ENCODE measurements at places on chromosomes 1 and 21. TPM values are rescaled to one million over a fixed set of nuclear protein-coding genes. Genes with fewer than 3 reads are reported as not detected.

The SPATA1 gene
- 1.3 TPM for total RNA-seq

The GBP4 gene
- 13.4 TPM for total RNA-seq

The ELAPOR1 gene
- total RNA-seq, result 6.3 TPM

The LYPD8 gene
- total RNA-seq, result not detected

The SLC9C2 gene
- 0.35 TPM for total RNA-seq

The GPR37L1 gene
- total RNA-seq, result 0.09 TPM

The GPX7 gene
- total RNA-seq, result 12.6 TPM

The KCNK1 gene
- total RNA-seq, result 13.5 TPM

The SPRR2E gene
- not detected for total RNA-seq

The ELF3 gene
- 77.6 TPM for total RNA-seq

The OR10J1 gene
- total RNA-seq, result not detected

The GJA5 gene
- total RNA-seq, result 68.2 TPM

DNA sequence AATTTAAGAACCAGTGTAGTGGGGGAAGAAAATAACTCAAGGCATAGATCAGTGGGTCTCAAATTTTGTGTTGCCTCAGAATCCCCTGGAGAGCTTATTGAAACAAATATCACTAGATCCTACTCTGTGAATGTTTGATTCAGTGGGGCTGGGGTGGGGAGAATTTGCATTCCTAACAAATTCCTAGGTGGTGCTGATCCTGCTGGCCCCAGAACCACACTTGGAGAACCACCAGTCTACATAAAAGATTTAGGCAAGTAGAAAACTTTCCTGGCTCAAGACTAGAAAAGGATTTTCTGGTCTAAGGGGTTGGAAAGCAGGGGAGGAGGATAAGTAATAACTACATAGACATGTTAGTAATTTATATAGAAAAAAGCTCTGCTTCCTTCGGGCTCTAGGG lies 34.1 kb upstream of the C1orf21 start:
- DNase-seq, result no peak

DNA sequence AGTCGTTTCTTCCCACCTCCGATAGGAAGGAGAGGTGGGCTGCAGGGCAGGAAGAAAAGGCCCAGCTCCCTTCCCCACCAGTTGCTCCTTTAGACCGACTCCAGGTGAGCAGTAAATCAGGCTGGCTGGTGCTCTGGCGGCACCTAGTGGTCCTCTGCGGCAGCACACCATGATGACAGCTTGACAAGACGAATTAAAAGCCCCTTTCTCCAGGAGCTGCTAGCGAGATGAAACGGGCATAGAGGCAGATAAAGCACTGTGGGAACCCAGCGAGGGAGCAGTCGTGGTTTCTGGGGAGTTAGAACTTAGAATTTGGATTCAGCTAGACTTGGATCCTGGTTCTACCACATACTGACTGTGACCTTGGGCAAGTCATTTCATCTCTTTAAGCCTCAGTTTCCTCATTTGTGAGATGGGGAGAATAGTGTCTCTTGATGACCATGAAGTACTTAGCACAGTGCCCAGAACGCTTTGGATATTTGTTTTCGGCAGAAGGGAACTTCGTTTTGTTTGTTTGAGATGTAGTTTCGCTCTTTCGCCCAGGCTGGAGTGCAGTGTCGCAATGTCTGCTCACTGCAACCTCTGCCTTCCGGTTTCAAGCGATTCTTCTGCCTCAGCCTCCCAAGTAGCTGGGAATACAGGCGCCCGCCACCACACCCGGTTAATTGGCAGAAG lies 21.8 kb upstream of the COL9A2 start:
- DNase-seq, result peak; percentile 92

DNA sequence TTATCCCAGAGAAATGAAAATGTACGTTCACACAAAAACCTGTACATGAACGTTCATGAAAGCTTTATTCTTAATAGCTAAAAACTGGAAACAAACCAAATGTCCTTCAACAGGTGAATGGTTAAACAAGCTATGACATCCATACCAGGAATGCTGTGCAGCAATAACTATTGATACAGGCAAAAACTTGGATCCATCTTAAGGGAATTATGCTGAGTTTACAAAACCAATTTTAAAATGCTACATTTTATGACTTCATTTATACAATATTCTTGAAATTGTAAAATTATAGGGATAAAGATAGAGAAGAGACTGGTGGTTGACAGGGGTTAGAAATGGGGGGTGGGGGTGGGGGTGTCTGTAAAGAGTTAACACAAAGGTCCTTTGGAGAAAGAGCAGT lies 280.3 kb downstream of the TGFB2 start:
- DNase-seq, result no peak

DNA sequence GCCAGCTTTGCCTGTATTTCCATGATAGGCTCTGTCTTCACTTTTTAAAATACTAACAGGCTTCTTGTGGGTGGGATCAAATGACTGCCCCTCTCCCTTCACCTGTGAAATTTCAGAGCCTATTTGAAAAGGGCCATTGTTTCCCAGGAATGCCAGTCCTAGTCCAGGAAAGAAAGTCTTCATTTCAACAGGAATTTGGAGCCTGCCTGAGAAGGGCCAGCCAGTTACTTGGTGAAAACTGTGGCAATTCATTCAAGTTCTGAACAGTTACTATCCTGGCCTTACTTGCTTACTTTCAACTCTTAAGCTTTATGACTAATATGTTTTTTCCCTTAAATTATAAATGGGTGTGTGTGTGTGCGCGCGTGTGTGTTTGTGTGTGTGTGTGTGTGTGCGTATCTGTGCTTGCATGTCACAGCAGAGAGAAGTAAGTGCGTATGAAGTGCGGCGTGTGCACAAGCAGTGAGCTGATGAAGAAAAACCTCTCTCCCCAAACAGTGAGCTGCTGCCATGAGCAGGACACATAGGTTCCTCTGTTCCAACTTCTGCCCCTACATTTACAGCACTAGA lies 67.5 kb upstream of the RNPC3 start:
- DNase-seq, result no peak

GRCh38 chr1:107680579-107680985 lies 284.4 kb downstream of the VAV3 start:
- no peak for DNase-seq

GRCh38 chr1:207752456-207752998 lies 673 bp downstream of the CD46 start:
- DNase-seq, result no peak

GRCh38 chr1:13828454-13829151 lies 128.6 kb downstream of the PRDM2 start:
- DNase-seq, result peak; percentile 75

GRCh38 chr1:21903638-21904453 lies 33.3 kb downstream of the HSPG2 start:
- DNase-seq, result no peak

- no peak for DNase-seq
Observed at GRCh38 chr1:170530972-170531757, 801 bp upstream of the GORAB start.

DNA sequence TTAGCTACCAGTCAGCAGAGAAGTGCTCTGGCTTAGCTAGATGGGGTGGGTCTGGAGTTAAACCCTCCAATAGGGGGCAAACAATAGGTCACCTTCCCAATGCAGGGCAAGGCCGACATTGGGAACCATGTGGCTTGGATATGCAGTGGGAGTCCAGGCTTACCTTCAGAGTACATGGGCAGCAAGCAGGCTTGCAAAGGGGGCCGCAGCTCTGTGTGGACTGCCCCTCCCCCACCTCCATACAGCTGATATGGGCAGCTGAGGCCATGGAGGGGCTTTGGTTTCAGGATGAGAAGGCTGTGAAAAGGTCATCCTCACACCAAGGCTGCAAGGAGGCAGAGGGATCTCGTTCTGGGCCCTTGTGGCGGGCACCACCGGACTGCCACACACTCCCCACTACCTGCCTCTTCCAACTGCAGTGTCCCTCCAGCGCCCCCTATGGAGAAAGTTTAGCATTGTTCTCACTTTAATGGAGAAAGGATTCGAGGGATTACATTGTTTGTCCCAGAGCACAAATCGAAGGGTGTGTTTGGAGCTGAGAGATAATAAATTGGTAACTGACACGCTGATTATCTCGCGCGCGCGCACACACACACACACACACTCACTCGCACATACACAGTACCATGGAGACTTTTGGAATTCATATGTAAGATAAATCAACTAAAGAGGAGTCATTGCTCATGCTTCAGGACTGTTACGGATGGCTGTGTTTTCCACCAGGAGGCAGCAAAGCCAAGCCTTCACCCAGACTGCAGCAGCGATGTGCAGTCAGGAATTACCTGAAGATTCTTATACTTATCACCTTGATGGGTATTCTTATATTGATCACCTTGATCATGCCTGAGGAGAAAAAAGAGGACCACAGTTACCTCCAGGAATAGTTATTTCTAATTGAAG lies 7.0 kb upstream of the SMCP start:
- no peak for DNase-seq

DNA sequence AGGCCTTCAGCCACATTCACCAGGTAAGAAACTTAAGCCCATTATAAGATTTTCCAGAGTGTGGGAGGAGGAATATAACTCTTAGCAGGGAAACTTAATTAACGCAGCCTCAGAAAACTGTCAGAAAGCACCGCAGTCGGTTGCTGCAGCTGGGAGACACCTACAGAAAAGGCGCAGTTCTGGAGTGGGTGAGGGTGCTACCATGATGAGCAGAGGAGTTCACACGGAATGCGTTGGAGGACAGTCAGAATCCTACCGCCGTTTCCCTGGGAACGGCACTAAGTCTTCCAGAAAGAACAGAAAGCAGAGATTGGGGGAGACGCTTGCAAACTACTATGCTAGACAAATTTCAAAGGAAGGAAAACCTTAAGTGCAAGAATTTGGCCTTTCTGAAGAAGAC lies 6.4 kb downstream of the ACTN2 start:
- no peak for DNase-seq

- DNase-seq, result no peak
Observed at GRCh38 chr1:182684116-182684828, at the start of gene RGS8. Gene RGS8 (minus strand): TSS chr1:182684587. CDS start chr1:182669649, 14,938 bp downstream.

DNA sequence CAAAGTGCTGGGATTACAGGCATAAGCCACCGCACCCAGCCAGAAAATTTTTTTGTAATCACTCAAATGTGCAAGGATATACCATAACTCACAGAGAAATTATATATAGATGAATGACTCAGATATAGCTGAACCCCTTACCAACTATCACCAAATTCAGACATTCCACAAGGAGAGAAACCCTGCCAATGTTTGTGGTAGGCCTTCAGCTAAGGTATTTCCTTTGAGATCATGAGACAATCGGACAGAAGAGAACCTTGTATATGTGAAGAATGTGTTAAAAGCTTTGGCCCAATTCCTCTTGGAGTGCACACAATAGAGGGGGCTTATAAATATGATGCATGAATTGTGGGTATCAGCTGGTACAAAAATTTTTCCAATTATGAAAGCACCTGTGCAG lies 50.7 kb downstream of the ZNF684 start:
- no peak for DNase-seq

DNA sequence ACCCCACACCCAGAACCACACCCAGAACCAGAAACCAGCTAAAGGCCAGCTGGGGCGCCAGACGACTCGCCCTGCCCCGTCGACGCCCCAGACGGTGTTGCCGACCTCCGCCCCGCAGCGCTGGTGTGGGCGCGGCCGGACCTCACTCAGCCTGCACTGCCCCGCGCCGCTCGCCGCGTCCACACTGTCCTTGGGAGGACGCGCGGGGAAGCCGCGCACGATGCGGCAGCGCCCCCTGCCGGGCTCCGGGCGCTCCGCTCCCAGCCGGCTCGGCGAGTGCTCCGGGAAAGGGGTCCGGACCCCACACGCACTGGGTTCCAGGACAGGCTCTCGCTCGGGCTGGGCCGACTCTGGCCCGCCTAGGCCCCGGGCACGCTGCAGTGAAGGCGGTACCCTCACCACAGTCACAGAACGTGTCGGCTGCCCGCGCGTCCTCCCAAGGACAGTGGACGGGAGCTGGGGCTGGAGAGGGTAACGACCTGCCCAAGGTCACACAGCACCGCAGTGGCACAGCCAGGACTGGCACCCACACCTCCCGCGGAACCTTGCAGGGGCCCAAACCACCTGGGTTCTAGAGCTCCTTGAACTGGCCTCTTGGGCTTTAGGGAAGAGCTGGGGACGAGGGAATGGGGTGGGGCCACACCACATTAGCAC lies 90.2 kb downstream of the DMRTA2 start:
- DNase-seq, result peak; percentile 91

- DNase-seq, result no peak
Observed at GRCh38 chr1:102191723-102192122, 195.0 kb upstream of the OLFM3 start.

GRCh38 chr1:84013708-84014107 lies 14.8 kb upstream of the TTLL7 start:
- no peak for DNase-seq

GRCh38 chr1:175480343-175480822 lies 263.0 kb downstream of the TNR start:
- DNase-seq, result no peak

DNA sequence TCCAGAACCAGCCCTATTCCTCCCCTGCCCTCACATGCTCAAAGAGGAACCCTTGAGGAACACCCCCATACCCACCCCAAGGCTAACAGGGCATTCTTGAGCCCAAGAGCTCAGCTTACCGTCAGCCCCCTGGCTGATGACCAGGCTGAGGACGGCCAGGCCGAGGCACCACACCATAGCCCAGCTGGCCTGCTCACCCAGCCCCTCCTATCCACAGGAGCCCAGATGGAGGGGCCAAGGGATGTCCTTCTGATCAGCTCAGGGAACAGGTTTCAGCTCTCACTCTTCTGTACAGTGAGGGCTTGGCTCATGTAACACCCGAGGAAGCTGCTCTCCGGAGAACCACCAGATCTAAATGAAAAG lies 2.2 kb downstream of the IGSF9 start:
- no peak for DNase-seq

DNA sequence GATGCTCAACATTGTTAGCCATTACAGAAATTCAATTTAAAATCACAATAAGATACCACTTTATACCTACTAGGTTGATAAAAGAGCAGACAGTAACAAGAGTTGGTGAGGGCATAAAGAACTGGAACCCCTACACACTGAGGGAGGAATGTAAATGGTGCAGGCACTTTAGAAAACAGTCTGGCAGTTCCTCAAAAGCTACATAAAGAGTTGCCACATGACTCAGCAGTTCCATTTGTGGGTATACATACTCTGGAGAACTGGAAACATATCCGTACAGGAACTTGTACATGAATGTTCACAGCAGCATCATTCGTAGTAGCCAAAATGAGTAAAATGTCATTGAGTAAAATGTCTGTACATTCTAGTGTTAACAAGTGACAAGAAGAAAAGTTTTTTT lies 17.0 kb downstream of the NSL1 start:
- DNase-seq, result no peak

- DNase-seq, result no peak
Observed at GRCh38 chr21:32917362-32918135, 108.2 kb upstream of the OLIG2 start.

DNA sequence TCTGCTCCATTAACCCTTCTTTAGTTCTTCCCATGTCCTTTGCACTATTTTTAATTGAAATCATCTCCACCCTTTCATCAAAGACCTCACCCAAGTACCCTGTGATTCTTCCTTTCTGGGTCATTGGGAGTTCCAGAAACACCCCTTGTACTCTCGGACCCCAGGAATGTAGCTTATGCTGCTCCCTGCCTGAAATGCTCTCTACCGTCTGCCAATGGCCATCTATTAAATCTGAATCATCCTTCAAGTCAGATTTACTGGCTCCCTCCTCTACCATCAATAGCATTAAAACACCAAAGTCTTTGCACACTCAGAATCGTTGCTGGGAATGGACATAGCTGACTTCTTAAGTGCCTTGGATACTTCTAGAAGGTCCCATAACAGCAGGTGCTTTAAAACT lies 73.2 kb upstream of the GADD45A start:
- no peak for DNase-seq

GRCh38 chr1:154729031-154729442 lies 121.1 kb upstream of the ADAR start:
- no peak for DNase-seq

- no peak for DNase-seq
Observed at GRCh38 chr21:37210130-37210529, 57.0 kb downstream of the VPS26C start.

Measured in left lung (tissue), 14 donors.